CD4-positive, alpha-beta T cell treated with Interleukin-17A for 1 hour (primary cell): ENCODE measurements at places on chromosomes 12 and 14.

DNA sequence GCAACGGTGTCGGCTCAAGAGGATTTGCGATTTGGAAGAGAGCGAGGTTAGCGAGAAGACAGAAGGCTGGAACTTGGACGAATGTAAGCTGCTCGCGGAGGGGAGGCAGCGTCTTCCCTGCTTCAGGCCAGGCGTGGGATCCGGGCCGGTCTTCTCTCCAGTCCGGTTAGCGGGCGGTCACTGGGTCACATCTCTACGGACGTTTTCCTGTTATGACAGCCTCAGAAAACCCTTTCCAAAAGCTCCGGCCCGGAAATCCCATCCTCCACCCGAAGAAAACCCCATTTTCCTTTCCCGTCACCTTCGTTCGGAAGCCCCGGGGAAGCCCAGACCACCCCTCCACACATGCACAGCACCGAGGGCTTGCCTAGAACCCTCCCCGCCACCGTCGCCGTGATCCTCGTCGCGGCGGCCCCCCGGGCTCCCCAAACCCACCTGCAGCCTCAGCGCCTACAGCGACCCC lies 268 bp downstream of the NDUFB1 start:
- no peak for DNase-seq

GRCh38 chr12:114328292-114328691 lies 77.7 kb downstream of the TBX5 start:
- no peak for DNase-seq

- no peak for DNase-seq
These were observed 52.6 kb downstream of the RBMS2 start for GRCh38 chr12:56574210-56574609.

DNA sequence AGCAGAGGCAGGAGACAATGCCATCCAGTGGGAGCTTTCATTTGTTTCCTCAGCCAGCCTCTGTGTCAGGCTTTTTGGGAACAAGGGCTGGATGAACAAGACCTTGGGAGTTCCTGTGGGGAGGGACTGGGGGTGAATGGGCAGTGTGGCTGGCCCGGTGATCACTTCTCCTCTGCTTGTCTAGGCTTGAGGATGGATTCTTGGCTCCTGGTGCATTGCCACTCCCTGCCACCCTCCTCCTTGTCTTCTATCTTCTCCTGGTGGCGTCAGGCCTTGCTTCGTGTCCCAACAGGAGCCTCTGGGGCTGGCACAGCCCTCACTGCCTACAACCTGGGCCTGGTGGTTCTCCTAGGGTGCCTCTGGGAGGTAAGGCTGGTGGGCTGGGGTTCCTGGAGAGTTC lies 25.0 kb upstream of the KCNA5 start:
- no peak for DNase-seq
